ENCODE measurements at places on chromosomes 12 and 14. TPM values are rescaled to one million over a fixed set of nuclear protein-coding genes. Genes with fewer than 3 reads are reported as not detected.

Gene NKX2-1
- total RNA-seq = 0.26 TPM

Gene CLMN
- total RNA-seq = 63.5 TPM

Gene TAS2R42
- total RNA-seq = not detected

Gene PRR4
- total RNA-seq = 2.6 TPM

Gene SPTLC2
- total RNA-seq = 44.2 TPM

Gene HSPA2
- 16.2 TPM for total RNA-seq

Gene JAG2
- 12.7 TPM for total RNA-seq

Gene ENO2
- 30.5 TPM for total RNA-seq

Gene ZC2HC1C
- 3.9 TPM for total RNA-seq

Gene KRT86
- 1.1 TPM for total RNA-seq

Data from mucosa of gallbladder (tissue), 1 donor.